ENCODE measurements at places on chromosomes 13 and 19.

DNA sequence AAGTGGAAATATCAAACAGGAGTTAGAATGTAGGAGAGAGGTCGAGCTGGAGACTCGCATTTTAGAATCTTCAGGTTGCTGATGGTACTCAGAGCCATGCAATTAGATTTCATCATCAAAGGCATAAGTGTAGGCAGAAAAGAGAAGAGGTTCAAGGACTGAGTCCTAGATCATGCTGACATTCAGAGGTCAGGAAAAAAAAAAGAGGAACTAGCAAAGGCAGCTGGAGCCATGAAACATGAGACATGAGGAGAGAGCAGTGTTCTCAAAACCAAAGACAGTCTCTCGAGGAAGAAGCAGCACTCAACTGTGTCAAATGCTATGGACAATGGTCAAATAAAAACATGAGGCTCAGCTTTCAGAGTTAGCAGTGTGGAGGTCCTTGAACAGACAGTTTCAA is 12.4 kb upstream of the TPP2 start:
- peak; percentile 55 for DNase-seq

GRCh38 chr13:99738626-99739025 is 232.9 kb downstream of the ZIC5 start:
- peak; percentile 25 for DNase-seq

GRCh38 chr13:45109102-45109720 is 11.1 kb upstream of the GTF2F2 start:
- no peak for DNase-seq

GRCh38 chr13:33280923-33281322 is 4.6 kb downstream of the STARD13 start:
- no peak for DNase-seq

- no peak for DNase-seq
These were observed 13.3 kb downstream of the PLIN4 start for GRCh38 chr19:4504891-4505569.

GRCh38 chr13:32426990-32427851 is 709 bp downstream of the N4BP2L1 start:
- peak; percentile 74 for DNase-seq

- peak; percentile 83 for DNase-seq
These were observed 279.8 kb downstream of the DNAJC15 start for GRCh38 chr13:43303033-43303729.

DNA sequence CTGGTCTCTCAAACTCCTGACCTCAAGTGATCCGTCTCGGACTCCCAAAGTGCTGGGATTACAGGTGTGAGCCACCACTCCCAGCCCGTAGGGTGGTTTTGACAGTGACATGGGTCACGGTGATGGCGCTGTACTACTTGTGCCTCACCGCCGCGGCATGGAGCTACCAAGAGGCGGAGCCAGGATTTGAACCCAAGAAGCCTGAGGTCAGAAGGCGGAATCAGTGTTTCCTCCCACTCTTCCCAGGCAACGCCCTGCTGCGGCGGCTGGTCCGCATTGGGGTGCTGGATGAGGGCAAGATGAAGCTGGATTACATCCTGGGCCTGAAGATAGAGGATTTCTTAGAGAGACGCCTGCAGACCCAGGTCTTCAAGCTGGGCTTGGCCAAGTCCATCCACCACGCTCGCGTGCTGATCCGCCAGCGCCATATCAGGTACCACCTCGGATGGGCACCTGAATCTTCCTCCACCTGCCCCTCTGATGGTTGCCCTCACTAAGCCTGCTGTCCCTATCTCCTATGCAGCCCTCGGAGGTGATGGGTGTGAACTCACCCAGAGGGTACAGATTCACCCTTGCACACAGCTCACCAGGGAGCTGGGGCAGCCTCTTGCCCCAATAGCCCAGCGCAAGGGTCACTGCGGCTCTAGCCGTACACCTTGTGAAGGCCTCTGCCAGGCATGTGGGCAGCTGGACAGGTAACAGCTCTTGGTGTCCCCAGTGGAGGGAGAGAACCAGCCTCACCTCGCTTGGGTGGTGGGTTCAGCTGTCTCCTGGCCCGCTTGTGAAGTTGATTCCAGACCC is 5.6 kb downstream of the RPS9 start:
- DNase-seq = no peak

- no peak for DNase-seq
These were observed 694.4 kb upstream of the SLITRK5 start for GRCh38 chr13:86976521-86977324.

DNA sequence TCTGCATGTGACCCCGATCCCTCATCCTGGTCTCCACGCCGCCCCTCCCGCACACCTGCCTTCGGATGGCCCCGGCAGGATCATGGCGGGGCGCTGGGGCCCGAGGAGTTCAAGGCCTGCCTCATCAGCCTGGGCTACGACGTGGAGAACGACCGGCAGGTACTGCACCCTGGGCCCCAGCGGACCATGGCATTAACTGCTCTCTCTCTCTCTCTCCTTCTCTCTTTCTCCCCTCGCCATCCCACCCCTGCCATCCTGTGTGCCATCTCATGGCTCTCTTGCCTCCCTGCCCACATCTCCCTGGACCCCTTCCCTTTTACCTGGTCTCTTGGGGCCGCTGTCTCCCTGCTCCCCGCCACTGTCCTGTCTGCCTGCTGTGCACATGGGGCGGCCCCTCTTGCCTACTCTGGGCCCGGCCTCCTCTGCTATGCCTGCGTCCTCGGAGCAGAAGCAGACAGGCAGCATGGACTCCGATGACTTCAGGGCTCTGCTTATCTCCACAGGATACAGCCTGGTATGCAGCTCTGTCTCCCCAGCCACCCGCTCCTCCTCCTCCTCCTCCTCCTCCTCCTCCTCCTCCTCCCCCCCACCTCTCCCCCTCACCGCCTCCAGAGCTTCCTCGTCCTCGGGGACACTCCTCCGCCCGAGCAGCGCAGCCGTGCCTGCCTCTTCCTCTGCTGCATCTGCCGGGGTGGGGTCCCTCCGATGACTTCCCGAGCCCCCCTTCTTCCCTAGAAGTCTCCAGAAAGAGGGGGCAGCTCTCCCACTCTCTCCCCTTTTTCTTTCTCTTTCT is 16.2 kb downstream of the CAPN12 start:
- peak; percentile 43 for DNase-seq

DNA sequence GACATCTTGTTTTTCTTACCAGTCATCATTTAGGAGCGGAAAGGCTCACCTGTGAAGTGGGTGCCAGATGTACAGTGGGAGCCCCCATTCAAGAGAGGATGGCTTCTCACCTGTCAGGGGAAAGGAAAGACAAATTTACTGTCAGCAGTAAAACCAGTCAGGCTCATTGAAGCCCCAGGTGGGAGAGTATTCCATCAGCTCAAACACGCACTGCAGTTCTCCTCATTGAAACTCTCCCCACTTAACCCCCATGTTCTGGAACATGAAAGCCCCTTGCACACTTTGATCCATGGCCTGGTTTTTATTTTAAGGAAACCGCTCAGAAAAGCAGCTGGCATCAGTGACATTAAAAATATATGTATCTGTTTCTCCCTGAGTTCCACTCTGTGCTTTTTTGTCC is 401.1 kb upstream of the ZNF507 start:
- no peak for DNase-seq

DNA sequence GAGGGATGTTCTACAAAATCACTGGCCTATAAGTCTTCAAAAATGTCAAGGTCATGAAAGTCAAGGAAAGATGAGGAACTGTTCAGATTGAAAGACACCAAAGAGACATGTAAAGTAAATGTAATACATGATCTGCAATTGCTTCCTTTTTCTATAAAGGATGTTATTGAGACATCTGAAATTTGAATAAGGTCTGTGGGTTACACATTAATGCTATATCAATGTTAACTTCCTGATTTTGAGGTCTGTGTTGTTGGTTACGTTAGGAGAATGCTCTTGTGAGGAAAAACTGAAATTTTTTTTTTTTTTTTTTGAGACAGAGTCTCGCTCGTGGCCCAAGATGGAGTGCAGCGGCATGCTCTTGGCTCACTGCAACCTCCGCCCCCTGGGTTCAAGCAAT is 197.4 kb downstream of the RGCC start:
- DNase-seq = peak; percentile 49

DNA sequence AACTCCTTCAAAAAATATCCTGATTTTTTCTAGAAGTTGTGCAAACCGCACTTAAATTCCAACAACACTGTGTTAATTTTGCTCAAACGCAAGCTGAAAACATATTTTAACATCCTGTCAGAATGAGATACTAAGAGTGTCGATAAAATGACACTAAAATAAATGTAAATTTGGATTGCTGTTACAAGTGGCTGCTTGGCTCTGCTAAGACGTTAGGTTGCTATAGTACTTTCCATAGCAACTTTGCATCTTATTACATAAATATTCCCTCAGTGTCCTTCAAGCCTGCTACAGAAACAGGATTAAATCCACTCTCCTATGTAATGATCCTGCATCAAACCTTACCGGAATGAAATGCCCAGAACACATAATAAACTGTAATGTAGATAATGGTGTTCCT is 292.1 kb downstream of the DNAJC15 start:
- no peak for DNase-seq

DNA sequence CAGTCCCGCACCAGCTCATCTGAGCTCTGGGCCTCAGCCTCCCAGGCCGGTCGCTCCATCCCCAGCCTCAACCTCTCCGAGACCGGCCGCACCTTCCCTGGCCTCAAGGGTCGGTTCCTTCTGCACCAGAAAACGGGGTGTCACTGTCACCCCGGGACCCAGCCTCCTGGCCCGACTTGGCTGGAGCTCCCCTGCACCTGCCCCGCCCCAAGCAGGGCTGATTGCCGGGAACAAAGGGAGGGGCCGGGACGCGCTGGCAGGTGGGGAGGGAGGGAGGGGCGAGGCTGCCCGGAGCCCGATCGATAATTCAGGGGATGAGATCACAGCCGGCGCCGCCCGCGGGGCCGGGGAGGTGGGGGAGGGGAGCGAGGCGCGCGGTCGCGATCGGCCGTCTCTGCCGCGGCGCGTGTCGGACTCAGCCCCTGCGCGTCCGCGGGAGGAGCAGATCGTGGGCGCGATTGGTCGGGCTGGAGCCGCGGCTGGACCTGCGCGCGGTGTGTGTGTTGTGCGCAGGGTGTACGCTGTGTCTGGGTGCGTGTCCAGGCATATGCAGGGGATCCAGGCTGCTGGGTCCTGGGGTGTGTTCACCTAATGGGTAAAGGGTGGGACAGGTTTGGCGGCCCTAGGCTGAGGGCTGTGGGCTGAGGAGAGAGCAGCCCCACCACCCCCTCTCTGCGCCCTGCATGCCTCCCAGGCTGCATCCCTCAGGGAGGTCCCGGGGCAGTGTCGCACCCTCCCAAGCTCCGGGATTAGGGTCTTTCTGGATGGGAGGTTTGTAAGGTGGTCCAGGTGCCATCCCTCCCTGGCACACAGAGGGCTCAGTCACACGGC is 1.1 kb upstream of the SHC2 start:
- DNase-seq = no peak

- DNase-seq = no peak
These were observed 7.5 kb downstream of the ZNF331 start for GRCh38 chr19:53545271-53546065.

- DNase-seq = no peak
These were observed 5.0 kb downstream of the TEAD2 start for GRCh38 chr19:49357186-49357585.

GRCh38 chr19:10209315-10209714 is 14.6 kb upstream of the DNMT1 start:
- DNase-seq = no peak

DNA sequence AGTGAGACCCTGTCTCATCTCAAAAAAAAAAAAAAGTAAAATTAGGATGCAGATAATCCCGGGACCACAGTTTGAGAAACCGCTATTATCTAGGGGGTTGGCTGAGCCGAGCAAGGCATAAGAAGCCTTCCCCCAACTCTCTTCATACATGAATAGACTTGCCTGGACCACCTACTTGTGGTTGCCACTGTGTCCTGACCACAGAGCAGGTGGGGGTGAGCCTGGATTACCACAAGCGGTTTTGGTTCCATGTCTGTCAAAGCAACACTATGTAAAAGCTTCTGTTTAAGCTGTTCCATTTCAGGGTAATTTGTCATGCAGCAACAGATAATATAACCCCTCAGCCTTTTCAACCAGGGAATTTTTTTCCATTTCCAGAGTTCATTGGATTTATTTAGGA is 3.3 kb upstream of the NAPA start:
- peak; percentile 54 for DNase-seq

DNA sequence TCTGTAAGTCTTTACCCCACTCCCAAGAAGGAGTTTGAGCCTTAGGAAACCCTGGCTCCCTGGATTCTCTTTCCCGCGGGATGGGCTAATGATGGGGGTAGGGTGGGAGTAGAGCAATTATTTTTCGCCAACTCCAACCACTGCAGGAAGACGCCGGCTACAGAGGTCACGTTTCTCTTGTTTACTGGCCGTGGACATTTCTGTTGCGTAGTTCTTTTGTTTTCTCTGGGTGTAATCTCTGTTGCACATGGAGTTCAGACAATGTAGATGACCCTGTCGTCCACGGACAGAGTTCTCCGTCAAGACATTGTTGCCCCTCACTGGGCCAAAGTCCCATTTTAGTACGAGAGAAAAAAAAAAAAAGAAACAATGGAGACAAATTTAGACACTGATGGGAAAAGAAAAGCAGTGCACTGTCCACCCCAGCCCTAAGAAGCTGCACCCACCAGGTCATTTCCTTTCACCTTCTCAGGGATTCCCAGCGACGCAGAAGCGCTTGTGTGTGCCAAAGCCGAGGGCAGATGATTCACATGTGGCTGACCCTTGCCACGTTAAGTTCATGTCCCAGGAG is 133.9 kb upstream of the ARGLU1 start:
- no peak for DNase-seq

GRCh38 chr19:12785431-12786031 is 5.8 kb upstream of the JUNB start:
- DNase-seq = peak; percentile 72

DNA sequence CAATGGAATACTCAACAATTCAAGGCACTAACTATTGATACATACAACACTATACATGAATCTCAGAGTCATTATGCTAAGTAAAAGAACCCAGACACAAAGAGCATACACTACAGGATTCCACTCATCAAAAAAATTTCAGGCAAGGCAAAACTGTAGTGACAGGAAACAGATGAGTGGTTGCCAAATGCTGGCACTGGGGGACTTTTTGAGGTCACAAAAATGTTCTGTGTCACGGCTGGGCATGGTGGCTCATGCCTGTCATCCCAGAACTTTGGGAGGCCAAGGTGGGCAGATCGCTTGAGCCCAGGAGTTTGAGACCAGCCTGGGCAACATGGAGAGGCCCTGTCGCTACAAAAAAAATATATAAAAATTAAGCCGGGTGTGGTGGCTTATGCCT is 129.4 kb downstream of the KL start:
- DNase-seq = no peak

DNA sequence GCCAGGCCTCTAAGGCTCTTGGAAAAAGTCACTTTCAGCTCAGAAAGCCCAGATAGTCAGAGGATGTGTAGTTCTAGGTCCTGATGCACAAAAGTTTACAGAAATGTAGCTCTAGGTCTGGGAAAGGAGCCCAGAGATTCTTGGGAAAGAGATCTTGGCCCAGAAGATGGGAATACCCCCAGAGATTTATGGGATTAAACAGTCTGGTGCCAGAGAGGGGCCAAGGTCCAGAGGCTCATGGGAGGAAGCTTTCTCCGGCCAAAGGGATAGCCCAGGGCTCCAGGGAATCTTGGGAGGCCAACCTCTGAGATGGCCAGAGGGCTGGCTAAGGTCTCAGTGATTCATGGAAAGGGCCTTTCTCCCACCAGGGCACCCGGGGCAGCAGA is 15.2 kb downstream of the BCAT2 start:
- DNase-seq = no peak

All from hematopoietic multipotent progenitor cell treated with erythropoietin and hydrocortisone succinate and interleukin-3 and kit ligand, for 6 days (in vitro differentiated cells).